Fibroblast of lung (primary cell): ENCODE measurements at places on chromosomes 11 and 22.
A peak's percentile ranks its signal among the peaks of the same experiment; 100 is the strongest.

GRCh38 chr11:62217191-62217748 lies 8.8 kb downstream of the SCGB2A1 start:
- DNase-seq, result peak; percentile 9

DNA sequence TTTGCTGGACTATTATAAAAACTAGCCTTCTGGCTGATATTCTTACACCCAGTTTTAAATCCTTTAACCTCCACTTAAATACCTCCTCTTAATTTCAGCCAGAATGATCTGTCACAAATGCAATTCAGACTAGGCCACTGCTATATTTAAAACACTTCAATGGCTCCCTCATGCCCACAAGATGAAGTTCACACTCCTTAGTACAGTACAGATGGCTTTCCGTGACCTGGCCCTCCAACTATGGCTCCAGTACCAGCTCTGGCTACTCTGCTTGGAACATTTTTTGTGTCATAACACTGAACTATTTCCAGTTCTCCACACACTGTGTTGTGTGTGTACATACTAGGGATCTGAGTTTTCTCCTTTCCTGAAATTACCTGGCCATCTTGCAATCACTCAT lies 353.4 kb downstream of the SOX6 start:
- no peak for DNase-seq

GRCh38 chr11:7871056-7871455 lies 60.0 kb downstream of the OR10A6 start:
- peak; percentile 17 for DNase-seq

GRCh38 chr11:71342116-71342515 lies 89.7 kb upstream of the SHANK2 start:
- peak; percentile 40 for DNase-seq

DNA sequence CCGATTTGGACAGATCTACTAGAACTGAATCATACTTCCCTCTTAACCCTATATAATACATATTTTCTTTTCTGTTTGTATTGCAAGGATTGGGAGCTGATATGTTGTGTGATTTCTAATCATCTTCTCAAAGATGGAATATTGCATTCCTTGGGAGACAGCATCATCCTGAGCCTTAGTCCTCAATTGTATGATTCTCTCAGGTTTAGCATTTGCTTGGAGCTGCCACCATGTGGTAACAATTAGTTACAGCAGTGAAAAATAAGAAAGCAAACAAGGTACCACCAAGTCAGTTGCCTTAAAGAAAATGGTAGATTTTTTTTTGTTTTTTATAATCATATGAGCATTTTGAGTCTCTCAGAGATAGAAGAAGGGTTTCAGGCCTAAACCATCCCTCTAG lies 11.9 kb downstream of the SNX19 start:
- peak; percentile 29 for DNase-seq

DNA sequence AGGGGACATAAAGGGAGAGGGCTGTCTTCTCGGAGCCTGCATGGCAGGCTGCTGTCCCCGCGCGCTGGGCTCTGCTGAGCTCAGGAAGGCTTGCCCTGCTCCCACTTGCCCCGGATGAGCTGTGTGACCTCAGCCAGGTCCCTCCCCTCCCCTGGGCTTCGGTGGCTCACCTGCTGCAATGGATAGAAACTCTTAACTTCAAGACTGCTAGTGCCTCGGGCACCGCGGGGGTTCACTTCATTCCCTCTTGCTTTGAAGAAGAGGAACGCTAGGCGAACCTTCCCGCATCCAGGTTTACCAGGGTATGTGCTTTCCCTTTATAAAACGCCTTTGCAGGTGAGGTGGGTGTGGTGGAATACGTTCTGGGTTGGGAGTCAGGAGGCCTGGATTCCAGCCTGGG lies 115.0 kb downstream of the PHF21B start:
- no peak for DNase-seq

- peak; percentile 98 for DNase-seq
Observed at GRCh38 chr11:33044285-33044756, 4.9 kb downstream of the TCP11L1 start.

DNA sequence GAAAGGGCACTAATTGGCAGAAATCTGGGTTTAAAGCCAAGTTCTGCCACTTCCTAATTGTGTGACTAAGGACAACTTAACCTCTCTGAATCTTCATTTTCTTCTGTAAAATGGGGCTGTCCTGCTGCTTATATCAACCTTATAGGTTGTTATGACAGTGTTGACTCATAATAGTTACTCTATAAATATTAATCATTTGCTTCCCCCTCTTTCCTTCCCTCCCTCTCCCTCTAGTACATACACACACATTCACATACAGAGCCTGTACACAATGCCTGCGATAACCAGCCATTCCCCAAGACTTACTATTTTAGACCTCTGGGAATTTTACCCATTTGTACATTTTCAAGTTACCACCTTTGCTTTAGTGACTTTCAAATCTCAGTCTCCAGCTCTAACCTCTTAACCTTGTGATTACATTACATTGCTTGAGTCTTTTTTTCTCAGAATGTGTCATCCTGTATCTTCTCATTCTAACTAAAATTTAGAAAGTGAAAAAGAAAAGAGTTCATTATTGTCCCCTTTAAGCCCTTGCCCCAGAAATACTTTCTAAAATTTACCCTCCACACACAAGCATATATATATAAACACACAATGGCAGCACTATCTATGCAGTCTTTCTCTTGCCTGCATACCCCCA lies 31.9 kb downstream of the GDPD4 start:
- peak; percentile 58 for DNase-seq

DNA sequence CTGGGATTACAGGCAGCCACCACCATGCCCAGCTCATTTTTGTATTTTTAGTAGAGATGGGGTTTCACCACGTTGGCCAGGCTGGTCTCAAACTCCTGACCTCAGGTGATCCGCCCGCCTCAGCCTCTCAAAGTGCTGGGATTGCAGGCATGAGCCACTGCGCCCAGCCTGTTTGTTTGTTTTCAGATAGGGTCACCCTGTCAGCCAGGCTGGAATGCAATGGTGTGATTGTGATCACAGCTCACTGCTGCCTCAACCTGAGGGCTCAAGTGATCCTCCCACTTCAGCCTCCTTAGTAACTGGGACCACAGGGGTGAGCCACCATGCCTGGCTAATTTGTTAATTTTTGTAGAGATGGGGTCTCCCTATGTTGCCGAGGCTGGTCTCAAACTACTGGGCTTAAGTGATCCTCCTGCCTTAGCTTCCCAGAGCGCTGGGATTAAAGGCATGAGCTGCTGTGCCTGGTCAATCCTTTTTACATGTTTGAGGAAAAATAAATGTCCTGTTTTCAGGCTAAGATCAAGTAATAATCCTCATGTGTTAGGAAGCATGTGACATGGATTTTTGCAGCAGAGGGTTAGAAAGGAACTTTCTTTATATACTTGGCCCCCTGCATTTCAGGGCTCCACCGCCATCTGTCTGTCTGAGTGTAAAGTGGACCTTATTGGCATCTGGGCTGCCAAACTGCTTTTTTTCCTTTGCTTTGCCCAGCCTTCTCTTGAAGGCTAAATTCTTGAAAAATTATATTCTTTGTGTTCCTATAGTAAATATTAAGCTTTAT lies 4.8 kb upstream of the SLC3A2 start:
- no peak for DNase-seq

- DNase-seq, result no peak
Observed at GRCh38 chr11:117928446-117929141, 608 bp downstream of the TMPRSS13 start.

DNA sequence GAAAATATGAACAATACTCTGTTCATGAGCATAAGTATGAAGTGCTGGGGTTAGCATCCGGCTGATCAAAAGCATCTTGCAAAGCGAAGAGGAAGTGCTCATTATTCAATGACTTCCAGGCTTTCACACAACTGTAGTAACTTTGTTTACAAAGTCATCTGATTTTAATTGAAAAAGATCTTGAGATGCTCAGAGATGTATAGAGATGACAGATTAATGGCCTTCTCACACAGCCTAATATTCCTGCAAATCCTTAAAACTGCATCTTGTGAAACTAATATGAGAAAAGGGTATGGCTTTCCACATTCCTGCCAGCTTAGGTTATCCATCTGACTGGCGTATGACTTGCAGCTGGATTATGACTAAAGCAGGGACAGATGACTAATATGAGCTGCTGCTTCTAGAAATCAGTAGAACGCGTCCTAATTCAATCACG lies 125.4 kb downstream of the CASP12 start:
- DNase-seq, result peak; percentile 88

GRCh38 chr11:27553186-27553585 lies 46.6 kb upstream of the LIN7C start:
- no peak for DNase-seq

GRCh38 chr11:69003301-69003865 lies 9.7 kb downstream of the MRGPRF start:
- DNase-seq, result no peak

GRCh38 chr11:61290905-61291690 lies 4.0 kb downstream of the VWCE start:
- no peak for DNase-seq

- no peak for DNase-seq
Observed at GRCh38 chr11:1287928-1288327, 21.5 kb downstream of the TOLLIP start.

GRCh38 chr11:69909561-69910518 lies 90.6 kb upstream of the FGF3 start:
- DNase-seq, result no peak

GRCh38 chr22:40586781-40587180 lies 49.7 kb downstream of the MRTFA start:
- DNase-seq, result no peak

DNA sequence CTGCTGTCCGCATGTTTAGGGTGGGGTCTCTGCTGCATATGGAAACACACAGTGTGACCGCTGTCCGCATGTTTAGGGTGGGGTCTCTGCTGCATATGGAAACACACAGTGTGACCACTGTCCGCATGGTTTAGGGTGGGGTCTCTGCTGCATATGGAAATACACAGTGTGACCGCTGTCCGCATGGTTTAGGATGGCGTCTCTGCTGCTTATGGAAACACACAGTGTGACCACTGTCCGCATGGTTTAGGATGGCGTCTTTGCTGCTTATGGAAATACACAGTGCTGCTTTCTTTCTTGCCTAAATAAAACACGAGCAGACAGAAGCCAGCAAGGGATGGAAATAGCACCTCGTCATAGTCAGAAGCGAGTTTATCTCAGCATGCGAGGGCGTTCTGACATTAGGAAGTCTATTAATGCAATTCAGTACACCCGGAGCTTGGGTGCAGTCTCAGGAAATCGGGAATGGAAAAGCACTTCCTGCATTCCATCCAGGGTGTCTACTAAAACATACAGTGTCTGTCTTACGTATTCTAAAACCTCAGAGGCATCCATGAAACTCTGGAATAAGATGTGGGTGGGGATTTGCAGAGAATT lies 32.6 kb upstream of the TOLLIP start:
- DNase-seq, result peak; percentile 26

DNA sequence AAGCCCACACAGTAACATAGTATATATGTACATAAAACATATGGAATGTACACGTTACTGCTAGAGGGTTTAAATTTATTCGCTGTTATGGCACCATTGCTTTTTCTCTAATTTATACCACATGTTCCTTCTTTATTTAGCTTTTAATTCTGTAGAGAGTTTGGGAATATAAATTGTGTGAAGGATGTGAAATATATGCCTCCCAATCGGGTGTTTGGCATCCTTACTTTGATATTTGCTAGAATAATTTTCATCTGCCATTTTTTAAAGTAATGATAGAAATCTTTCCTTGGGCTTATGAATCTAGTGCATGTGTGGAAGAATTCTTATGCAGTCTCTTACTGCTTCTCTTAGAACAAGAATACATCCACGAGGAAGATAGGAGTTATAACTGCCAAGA lies 509.8 kb upstream of the RAG2 start:
- DNase-seq, result no peak

DNA sequence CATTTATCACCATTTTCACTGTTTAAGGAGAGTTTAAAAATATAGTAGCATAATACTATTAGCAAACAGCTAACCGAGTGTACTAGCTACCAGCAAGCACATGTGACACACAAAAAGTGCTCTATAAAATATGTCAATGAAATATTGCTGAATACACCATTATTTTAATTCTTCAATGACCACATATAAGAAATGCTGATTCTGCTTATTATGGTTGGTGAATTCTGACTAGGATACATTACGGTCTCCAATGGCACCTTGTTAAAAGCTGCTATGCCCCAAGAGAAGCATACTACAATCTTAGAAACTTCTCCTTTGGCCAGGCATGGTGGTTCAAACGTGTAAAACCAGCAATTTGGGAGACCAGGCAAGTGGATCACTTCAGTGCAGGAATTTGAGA lies 129.8 kb downstream of the MRTFA start:
- DNase-seq, result no peak

DNA sequence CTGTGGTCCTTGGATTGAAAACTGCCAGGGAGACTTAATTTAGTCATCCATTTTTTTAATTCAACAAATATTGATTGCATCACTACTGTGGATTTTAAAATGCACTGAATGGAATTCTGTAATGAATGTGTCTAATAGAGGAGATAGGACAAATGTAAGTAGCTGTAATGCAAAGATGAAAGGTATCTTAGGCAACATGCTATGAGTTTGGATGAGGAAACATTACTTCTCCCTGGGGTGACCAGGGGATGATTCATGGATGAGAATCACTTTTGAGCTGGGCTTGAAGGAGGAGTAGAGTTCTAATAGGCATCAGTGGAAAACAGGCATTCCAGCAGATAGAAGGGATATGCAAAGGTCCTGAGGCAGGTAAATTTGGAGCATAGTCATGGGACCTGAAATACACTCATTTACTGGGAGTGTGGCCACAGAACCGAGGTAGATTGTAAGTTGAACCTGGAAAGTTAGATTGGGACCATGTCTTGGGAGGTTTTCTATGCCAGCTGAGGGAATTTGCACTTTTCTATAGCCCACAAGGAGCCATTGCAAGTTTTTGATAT lies 43.4 kb downstream of the PKNOX2 start:
- peak; percentile 16 for DNase-seq

DNA sequence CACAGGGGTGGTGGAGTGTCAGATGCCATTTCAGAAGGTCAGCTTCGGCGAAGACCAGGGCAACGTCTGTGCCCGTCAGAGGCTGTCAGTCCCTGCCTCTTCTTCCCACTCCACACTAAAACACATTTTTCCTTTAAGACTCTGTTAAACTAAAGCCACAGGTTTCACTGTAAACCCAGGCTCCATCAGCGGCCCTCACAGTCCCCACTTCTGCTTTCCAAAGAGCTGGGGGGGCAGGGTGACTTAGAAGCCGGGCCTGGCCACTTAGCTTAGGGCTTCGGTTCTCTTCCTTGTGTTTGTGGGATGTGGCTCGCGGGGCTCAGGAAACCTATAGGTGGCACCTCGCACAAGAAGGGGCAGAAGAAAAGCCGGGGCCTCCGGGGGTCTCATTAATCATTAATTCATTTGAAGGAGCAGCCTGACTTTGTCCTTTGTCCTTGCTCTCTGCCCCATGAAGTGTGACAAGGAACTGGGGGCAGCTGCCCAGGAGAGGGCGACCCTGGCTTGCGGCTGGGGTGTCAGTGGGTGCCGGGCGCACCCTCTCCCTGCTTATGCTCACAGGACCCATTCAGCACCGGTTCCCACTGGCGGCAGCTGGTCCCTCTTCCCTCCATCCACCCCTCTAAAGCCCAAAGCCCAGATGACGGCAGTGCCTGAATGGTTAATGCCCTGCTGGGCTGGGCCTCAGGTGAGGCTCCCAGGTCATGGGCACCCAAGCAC lies 4.1 kb downstream of the SLC25A45 start:
- no peak for DNase-seq
